ENCODE measurements at places on chromosomes 6 and 20. TPM values are rescaled to one million over a fixed set of nuclear protein-coding genes. Genes with fewer than 3 reads are reported as not detected.

Gene BHLHE23
- not detected for polyA plus RNA-seq

GRCh38 chr20:36368869-36369268 is 62.7 kb downstream of the DLGAP4 start:
- no peaks in the 10 kb centered on the region for H3K27me3 ChIP-seq
- no peaks in the 10 kb centered on the region for H3K4me1 ChIP-seq
- no peak for DNase-seq
- no peak overlapping the region for H3K4me3 ChIP-seq

DNA sequence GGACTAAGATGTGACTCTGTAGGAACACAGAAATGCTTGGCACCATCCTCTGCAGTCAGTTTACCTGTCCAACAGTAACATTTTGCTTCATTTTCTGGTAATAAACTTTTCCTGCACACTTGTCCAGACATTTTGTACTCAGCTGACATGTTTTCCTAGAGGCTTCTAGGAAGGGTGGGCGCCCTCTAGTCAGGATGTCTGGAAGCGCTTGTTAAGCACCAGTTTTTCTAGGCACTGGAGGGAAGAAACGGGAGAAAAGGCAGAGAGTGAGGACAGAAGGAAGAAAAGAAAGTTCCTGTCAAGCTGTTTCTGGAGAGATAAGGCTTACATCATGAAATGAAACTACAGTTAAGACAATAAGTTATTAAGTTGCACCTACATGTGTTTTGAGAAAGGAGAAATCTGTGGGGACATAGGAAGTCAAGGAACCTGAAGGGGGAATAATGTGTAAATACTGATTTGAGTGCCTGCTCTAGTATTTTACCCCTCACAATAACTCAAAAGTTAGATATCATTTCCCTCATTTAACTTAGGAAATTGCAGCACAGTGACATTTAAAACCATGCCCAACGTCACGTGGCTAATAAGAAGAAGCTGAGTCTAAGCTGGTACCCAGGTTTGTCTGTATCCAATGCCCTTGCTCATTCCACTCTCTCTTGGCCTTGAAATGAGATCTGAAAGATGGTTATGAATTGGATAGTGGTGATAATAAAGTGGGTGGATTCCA is 42.7 kb upstream of the TNFRSF21 start:
- H3K36me3 ChIP-seq: no peaks in the 10 kb centered on the region
- no peaks in the 10 kb centered on the region for H3K27me3 ChIP-seq
- no peak overlapping the region for H3K4me3 ChIP-seq
- no peak for DNase-seq

DNA sequence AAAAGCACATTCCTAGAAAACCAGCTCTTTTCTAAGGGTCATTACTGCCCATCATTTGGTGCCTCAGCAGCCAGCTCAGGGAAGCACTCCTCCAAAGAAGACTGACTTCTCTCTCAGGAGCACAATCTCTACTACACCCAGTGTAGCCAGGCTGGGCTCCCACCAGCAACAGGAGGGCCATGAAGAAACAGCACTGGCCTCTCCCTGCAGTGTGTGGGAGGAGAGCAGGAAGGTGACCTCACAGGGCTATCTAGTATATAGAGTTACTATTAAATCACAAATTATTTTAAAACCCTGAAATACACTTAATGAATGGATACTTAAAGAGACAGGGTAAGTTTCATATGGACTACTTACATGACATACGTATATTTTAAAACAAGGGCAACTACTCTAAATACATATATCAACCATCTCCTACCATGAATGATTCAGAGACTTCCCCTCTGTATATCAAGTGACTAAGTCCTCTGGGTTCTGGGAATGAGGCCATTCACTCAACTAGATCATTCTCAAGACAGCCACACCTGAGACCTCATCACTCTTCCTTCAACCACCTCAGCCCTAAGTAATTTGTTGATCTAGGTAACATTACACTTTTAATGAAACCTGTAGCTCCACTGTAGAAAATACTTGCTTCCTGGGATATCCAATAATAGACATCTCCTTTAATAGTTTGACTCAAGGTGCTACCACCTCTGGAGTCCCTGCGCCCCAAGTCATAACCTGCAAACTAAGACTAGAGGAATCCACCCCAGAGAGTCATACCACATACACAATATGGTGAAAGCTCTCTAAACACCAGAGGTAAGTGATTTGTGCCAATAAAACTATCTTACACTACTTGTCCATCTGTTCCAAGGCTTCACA is 25.2 kb downstream of the TBX18 start:
- no peak overlapping the region for H3K4me3 ChIP-seq
- H3K4me1 ChIP-seq: no peaks in the 10 kb centered on the region

Gene LPA
- polyA plus RNA-seq: 13.1 TPM

DNA sequence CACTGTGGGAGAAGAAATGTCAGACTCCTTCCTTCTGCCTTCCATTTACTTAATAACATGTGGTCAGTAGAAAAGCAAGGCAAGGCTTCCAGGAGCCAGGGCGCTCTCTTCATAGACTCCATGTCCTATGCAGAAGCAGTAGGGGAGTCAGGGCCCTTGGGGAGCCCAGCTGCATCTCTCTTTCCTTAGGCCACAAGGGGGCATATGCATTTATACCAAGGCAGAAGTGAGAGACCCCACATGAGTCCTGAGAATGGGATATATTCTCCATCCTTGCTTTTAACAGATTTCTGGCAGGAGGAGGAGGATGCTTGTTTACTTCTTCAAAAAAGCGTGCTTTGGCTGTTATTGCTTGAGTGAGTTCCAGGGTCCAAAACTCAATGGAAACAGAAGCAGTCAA is 198.5 kb downstream of the HIVEP2 start:
- no peaks in the 10 kb centered on the region for H3K36me3 ChIP-seq
- no peak for DNase-seq
- no peak overlapping the region for H3K4me3 ChIP-seq
- no peaks in the 10 kb centered on the region for H3K27me3 ChIP-seq
- no peak overlapping the region for H3K27ac ChIP-seq
- H3K4me1 ChIP-seq: no peaks in the 10 kb centered on the region

Gene SLCO4A1
- 1.3 TPM for polyA plus RNA-seq

DNA sequence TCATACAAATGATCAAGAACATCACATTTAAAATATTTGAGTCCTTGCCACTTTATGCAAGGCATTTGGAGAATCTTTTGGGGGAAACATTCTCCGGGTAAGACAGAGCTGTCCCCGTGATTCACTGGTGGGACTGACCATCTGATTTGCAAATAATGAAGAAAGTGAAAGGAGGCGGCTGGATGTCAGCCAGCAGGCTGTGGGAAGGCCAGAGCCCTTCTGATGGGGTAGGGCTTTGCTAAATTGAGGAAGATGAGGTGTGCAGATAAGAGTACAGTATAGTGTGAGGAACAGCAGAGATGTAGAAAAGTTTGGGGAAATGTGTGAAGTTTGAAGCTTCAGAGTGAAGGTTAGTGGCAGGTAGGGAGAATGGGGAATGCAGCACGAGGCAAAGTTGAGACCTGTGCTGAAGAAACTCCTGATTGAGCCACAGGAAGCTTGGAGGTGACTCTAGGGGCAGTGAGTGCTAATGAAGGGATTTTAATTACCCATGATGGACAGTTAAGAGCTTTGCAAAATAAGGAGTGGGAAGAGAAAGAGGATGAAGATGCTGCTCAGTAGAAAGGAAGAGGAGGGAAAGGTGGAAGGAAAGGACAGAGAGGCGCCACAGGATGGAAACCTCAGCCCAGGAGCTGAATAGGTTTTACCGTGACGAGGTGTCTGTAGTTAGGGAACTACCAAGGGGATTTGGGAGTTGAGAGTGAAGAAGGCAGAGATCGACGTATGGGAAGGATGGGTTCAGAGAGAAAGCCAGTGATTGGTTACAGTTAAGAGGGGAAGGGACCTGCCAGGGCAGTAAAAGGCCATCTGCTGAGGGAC is 68.7 kb downstream of the SNX9 start:
- H3K4me1 ChIP-seq: no peaks in the 10 kb centered on the region
- no peaks in the 10 kb centered on the region for H3K27me3 ChIP-seq
- no peak overlapping the region for H3K4me3 ChIP-seq
- H3K27ac ChIP-seq: no peak overlapping the region
- DNase-seq: no peak

GRCh38 chr20:8148501-8148900 is 16.4 kb downstream of the PLCB1 start:
- no peak overlapping the region for H3K27ac ChIP-seq
- no peak overlapping the region for H3K4me3 ChIP-seq
- no peaks in the 10 kb centered on the region for H3K27me3 ChIP-seq
- peaks cover 1% of the 10 kb centered on the region for H3K36me3 ChIP-seq

DNA sequence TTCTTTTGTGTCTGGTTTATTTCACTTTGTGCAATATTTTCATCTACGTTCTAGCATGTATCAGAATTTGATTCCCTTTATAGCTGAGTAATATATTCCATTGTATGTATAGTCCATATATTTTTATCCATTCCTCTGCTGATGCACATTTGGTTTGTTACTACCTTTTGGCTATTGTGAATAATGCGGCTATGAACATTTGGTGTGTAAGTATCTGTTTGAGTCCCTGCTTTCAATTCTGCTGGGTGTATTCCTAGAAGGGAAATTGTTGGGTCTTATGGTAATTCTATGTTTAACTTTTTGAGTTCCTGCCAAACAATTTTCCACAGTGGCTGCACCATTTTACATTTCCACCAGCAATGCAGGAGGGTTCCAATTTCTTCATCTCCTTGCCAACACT is 52.4 kb downstream of the DNAH8 start:
- DNase-seq: no peak
- H3K27ac ChIP-seq: no peak overlapping the region
- no peaks in the 10 kb centered on the region for H3K27me3 ChIP-seq
- no peak overlapping the region for H3K4me3 ChIP-seq

DNA sequence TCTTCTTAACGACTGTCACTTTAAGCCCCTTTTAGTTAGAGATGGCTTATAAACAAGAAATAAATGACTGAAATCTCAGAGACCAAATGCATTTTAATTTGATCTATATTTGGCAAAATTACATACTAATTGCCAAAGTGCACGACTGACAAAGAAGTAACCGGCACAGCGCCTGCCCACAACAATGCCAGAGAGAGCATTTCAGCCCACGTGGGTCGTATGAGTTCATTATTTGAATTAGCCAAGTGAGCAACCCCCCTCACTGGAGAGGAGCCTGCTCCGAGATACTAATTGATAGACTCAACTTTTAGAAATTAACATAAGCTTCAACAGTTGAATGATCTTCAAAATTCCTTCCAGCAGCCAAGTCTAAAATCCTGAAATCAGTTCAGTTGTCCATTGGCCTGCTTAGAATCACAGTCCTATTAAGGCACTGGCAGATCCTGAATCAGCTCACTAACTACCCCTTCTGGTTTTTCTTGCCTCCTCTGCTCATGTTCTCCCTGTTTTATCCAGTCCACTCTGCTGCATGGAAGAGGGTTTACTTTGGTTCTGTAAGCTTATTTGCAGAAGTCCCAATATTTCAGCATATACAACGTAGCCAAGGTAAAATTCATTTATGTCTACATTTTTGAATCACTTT is 519.1 kb upstream of the AGPAT4 start:
- H3K27ac ChIP-seq: no peak overlapping the region
- no peak for DNase-seq
- no peaks in the 10 kb centered on the region for H3K4me1 ChIP-seq
- H3K27me3 ChIP-seq: no peaks in the 10 kb centered on the region
- no peaks in the 10 kb centered on the region for H3K36me3 ChIP-seq
- no peak overlapping the region for H3K4me3 ChIP-seq

DNA sequence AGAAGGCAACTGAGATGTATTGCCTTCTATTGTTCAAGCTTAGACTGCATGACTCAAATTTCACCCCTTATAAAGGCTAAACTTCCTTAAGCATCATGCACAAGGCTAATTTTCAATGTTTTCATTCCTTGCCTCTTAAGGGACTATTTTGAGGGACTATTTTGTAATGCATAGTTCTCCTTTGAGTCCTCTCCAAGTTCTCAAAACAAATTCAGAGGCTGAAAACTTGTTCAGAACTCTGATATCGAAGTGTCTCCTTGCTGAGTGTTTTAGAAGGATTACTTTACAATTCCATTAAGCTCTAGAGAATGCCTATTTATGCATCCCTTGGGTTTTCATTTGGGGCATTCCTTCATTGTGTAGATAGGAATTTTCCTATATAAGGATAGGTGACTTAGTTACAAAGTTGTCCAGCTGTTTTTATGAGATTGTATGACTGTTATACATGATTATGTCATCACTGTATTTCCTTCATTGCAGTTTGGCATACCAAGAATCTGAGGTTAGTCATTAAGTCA is 41.7 kb downstream of the COL19A1 start:
- no peaks in the 10 kb centered on the region for H3K4me1 ChIP-seq
- H3K27me3 ChIP-seq: no peaks in the 10 kb centered on the region
- H3K4me3 ChIP-seq: no peak overlapping the region
- no peaks in the 10 kb centered on the region for H3K36me3 ChIP-seq
- no peak for DNase-seq

GRCh38 chr6:136809091-136809860 is 13.1 kb upstream of the PEX7 start:
- H3K27me3 ChIP-seq: no peaks in the 10 kb centered on the region
- no peak overlapping the region for H3K27ac ChIP-seq
- no peaks in the 10 kb centered on the region for H3K36me3 ChIP-seq

Gene GSTA2
- 1.4 TPM for polyA plus RNA-seq

DNA sequence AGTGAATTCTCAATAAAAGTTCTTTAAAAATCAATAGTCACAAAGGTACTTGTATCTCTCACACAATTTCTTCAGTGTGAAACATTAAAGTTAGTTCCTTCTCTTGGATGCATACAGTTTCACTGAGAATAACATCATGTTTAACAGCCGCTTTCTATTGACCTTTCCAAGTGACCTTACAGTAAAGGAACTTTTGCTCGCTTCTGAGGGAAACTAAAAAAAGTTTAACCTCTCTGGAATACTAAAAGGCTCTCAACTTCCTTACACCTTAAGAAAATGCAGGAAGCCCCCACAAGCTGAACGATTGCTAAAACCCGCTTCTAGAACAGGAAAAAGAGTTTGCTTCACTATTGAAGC is 1.3 kb downstream of the RRAGD start:
- no peaks in the 10 kb centered on the region for H3K36me3 ChIP-seq
- H3K4me3 ChIP-seq: peak overlapping the region; percentile 63
- no peaks in the 10 kb centered on the region for H3K27me3 ChIP-seq
- no peak overlapping the region for H3K27ac ChIP-seq
- H3K4me1 ChIP-seq: peaks cover 15% of the 10 kb centered on the region

DNA sequence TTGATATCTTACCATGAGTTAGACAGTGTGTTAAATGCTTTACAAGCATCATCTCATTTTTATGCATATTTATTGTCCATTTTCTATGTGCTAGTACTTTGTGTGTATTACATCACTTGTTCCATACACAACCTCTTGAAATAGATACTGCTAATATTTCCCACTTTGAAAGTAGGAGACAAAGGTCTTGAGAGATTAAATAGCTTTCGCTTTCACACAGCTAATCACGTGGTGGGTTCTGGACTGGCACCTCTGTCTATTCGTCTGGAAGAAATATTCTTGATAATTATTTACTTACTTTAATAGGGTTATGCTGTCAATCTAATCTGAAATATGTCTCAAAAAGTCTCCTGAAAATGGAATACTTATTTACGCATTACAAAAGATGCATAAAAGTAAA is 30.2 kb downstream of the EPHA7 start:
- H3K36me3 ChIP-seq: no peaks in the 10 kb centered on the region
- no peaks in the 10 kb centered on the region for H3K27me3 ChIP-seq
- no peaks in the 10 kb centered on the region for H3K4me1 ChIP-seq
- H3K27ac ChIP-seq: no peak overlapping the region
- no peak overlapping the region for H3K4me3 ChIP-seq

Gene COL21A1
- 0.48 TPM for polyA plus RNA-seq

GRCh38 chr6:37106554-37106953 is 63.4 kb upstream of the PIM1 start:
- no peaks in the 10 kb centered on the region for H3K36me3 ChIP-seq
- no peak overlapping the region for H3K4me3 ChIP-seq
- H3K27ac ChIP-seq: peak overlapping the region; percentile 48

Data from liver (tissue), 10 donors.